ENCODE measurements at places on chromosomes 5 and 9.
A peak's percentile ranks its signal among the peaks of the same experiment; 100 is the strongest.

DNA sequence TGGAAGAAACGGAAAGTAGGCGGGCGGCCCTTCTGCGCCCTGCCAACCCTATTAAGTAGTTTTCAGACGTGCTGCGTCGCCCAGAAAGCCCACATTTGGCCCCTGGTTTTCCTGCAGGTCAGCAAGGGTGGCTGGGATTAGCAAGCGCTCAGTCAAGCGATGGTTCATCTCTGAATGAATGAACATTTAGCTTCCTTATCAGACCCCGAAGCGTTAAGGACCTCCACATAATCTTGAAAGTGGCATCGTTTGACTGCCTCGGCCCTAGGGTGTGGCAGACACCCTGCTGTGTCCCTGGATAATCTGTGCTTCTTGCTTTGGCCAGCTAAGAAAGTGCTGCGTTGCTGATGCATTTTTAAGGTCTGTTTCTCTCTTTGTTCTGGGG is 684 bp downstream of the TOR1B start:
- DNase-seq = peak; percentile 38

GRCh38 chr9:126490214-126490631 is 123.5 kb upstream of the LMX1B start:
- no peak for DNase-seq

DNA sequence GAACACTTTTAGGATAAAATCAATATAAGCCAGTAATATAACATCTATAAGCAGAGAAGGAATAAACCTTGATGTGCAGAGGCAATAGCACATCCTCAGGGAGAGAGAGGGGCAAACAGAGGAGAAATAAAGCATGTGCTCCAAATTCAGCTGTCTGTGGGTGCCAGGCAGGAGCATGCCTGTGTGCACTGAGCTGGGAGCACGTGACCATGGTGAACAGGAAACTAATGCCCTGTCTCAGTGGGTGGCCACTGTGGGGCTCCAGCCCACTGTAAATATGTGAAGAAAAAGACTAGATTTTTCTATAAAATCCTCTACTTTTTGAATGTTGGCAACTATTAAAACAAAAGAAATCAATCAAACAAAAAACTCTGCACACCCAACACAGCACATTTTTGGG is 55.3 kb downstream of the FYB1 start:
- DNase-seq = peak; percentile 31

GRCh38 chr5:66829826-66830225 is 233.6 kb downstream of the MAST4 start:
- DNase-seq = no peak

DNA sequence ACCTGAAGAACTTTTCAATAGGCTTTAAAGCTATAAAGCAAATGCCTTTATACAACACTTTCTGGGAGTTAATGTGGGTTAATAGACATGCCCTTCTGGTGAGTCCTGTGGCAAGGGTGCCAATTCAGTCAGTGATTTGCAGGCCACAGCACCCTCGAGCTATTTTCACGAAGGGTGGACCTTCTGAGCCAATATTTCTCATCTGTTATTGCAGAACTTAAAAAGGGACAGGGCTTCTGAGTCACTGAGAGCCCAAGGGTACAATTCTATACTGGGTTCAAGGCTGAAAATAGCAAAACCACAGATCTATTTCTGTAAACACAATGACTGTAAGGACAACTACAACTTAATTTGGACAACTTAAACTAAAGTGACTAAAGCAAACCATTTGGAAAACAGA is 92.8 kb downstream of the GABRG2 start:
- no peak for DNase-seq

DNA sequence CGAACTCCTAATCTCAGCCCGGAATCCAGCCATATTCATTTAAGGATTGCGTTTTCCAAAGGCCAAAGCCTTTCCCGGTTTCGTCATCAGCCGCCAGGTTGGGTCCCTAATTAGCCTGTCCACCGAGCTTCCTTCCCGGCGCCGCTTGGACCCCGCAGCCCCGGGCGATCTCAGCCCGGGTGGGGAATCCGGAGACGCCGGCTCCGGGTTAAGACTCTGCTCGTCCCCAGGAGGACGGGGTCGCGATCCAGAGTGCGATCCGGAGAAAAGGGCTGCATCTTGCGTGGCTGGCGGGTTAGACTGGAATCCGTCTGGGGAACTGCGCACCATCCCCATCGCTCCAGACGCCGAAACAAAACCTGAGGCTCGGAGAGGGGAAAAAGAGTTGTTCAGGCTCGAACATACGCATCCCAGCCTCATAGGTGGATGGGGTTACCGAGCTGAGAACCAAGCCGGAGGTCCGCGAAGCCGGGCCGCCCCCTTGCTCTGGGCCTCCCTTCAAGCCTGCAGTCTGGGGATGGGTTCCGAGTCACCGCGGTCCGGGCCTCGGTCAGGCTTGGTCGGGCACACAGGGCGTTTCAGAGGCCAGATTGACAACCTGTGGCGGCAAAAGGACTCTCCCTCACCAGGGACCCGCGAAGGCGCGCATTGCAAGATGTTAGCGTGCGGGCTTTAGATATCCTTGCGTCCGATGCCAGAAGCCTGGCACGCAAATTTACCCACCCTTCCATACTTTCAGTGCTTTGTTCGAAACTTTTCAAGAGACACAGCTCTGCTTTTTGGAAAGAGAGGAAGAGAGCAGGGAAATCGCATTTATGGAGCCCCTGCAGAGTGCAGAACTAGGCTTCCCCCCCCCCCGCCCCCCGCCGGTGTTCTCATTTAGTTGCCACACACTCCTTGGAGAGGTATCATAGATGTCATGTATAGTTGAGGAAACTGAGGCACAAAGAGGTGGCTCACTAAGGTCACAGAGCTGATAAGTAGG is 7.9 kb downstream of the MSX2 start:
- no peak for DNase-seq

- DNase-seq = peak; percentile 47
Observed at GRCh38 chr5:141223112-141223783, at the start of gene PCDHB14. TSS of gene PCDHB14 (plus strand) at chr5:141223343. CDS start at chr5:141223506, 163 bp downstream.

- DNase-seq = no peak
Observed at GRCh38 chr5:113375480-113376060, 59.2 kb downstream of the TSSK1B start.

DNA sequence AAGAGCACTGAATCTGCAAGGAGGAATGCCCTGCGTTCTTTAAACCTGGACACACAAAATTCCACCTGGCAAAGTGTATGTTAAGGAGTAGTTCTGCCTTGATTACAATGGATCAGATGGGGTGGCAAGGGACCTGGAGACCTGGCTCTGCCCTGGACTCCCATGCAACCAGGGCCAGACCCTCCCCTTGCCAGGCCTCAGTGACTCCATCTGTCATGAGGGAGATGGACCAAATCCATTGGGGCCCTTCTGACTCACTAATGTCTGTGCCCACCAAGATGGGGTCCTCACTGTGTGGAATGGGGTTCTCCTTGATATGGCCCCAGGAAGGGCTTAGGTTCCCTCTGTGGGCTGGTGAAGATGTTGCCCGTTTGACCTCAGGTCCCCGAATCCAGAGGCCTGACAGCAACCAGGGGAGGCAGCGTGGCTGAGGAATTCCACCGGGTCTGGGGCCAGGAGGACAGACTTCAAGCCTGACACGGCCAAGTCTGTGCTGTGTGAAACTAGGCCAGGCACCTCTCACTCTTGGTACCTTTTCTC is 100.3 kb downstream of the PAX5 start:
- no peak for DNase-seq

- DNase-seq = no peak
Observed at GRCh38 chr5:104498281-104498680, 935.7 kb upstream of the NUDT12 start.

GRCh38 chr9:114091711-114092110 is 7.4 kb downstream of the KIF12 start:
- DNase-seq = no peak

DNA sequence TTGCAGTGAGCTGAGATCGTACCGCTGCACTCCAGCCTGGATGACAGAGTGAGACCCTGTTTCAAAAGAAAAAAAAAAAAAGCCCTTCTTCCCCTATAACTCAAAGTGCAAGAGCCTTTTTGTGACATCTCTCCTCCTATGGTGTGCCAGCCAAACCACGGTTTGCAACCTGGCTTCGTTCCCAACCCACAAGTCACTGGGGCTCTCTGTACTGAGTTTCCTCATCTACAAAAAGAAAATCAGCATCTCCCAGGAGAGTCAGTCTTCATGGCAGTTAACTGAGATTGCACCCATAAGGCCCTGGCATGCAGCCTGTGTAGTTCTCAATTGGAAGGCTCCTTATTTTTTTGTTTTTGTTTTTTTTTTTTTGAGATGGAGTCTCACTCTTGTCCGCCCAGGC is 14.8 kb downstream of the ODF2 start:
- DNase-seq = peak; percentile 86

- no peak for DNase-seq
Observed at GRCh38 chr9:4886698-4887097, 94.0 kb downstream of the RCL1 start.

DNA sequence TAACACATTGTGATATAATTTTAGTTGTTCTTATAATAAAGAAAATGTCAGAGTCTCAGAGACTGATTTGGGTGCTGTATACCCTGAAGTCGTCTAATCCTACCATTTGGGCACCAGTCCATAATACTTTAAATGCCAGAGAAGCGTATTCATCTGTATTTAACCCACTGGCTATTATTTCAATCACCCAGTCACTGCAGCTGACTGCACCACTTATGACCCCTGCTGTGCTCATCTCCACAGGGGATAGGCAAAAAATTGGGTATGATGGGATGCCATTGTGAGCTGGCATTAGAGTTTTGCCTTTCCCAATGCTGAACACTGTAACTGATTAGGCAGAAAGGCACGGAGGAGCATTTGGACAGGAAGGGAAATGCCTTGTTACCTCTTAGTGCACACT is 599.7 kb downstream of the CAAP1 start:
- DNase-seq = no peak

GRCh38 chr5:1914471-1914870 is 31.7 kb upstream of the IRX4 start:
- DNase-seq = no peak

DNA sequence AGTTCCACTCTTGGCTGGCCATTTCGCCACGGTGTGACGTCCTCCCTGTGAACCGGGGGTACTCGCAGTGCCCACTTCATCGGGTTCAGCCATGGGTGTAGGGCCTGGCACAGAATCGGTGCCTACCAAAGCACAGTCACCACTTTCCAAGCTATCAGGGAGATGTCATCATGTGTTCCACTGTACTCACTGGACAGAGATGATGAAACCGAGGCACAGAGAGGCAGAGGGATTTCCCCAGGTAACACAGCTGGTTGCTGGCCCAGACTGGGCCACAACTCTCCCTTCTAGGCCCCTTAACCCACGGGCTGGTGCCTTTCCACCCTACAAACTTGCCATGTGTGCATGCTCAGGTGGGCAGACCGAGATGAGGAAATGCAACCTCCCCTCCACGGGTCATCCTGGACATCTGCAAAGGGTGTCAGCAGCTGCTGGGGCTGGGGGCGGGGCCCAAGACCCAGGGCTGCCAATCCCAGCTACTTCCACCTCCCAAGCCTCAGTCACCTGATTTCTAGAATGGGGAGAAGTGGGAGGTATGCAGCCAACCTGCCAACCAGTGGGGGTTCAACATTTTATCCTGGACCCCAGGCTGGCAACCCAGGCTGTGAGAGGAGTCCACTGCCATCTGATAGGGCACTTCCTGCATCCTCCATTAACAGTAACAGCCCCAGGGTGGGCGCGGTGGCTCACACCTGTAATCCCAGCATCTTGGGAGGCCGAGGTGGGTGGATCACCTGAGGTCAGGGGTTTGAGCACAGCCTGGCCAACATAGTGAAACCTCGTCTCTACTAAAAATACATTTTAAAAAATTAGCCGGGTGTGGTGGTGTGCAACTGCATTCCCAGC is 893 bp upstream of the SH2D3C start:
- DNase-seq = no peak

GRCh38 chr5:42908086-42908485 is 96.4 kb upstream of the SELENOP start:
- peak; percentile 49 for DNase-seq

- DNase-seq = no peak
Observed at GRCh38 chr9:114428466-114428865, 40.7 kb upstream of the AKNA start.

DNA sequence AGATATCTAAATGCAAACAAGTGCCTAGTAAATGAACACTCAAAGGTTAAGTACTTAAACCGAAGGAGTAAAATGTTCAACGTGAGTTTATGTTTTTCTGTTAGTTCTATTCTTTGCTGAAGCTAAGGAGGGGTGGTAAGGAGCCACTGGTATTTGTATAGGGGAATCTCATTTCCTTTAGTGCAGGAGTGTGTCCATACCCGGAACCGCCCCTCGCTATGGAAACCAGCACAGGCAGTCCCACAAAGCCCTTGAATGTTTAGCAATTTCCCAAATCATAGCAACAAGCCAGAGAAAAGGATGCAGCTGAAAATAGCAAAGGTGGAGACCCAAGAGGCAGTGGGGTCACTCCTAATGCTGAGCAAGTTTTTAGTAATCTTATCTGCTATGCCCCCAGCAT is 78.8 kb upstream of the STK32A start:
- no peak for DNase-seq

DNA sequence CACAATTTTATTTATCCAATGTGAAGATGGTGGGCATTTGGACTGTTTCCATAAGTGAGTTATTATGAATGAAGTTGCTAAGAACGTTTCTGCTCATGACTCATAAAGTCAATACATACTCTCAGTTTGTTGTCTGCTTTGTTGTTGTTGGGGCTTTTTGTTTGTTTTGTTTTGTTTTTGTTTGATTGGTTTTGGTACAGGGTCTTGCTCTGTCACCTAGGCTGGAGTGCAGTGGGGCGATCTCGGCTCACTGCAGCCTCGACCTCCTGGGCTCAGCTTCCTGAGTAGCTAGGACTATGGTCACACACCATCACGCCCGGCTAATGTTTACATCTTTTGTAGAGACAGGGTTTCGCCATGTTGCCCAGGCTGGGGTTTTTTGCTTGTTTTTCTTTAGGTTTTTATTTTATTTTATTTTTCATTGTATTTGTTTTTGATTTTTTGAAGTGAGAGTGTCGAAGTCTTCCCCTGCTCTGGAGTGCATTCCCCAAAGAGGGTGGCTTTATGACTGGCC is 18.0 kb downstream of the TRIM7 start:
- no peak for DNase-seq

GRCh38 chr9:93949694-93950449 is 5.3 kb downstream of the BARX1 start:
- DNase-seq = peak; percentile 40

- peak; percentile 83 for DNase-seq
Observed at GRCh38 chr9:26656003-26656870, 236.4 kb downstream of the CAAP1 start.
